Thoracic aorta endothelial cell (primary cell): ENCODE measurements at places on chromosomes 2 and 18. TPM values are rescaled to one million over a fixed set of nuclear protein-coding genes. Genes with fewer than 3 reads are reported as not detected.

The C2orf92 gene
- 3.5 and 4.9 TPM in 2 replicates for total RNA-seq

The ALPI gene
- total RNA-seq = not detected in 2 replicates

The CASP10 gene
- total RNA-seq = 38.4 and 53.3 TPM in 2 replicates

The GRB14 gene
- 10.0 and 19.8 TPM in 2 replicates for total RNA-seq

The SP5 gene
- not detected in 2 replicates for total RNA-seq

The FOXI3 gene
- total RNA-seq = not detected in 2 replicates

The SERPINB4 gene
- not detected in 2 replicates for total RNA-seq

The LHCGR gene
- not detected in 2 replicates for total RNA-seq

The NPC1 gene
- 45.5 and 65.4 TPM in 2 replicates for total RNA-seq

The ACVR1C gene
- under 0.01 and 0.13 TPM in 2 replicates for total RNA-seq

The SFTPB gene
- total RNA-seq = not detected in 2 replicates

The MAP3K19 gene
- not detected in 2 replicates for total RNA-seq

The DSG4 gene
- not detected in 2 replicates for total RNA-seq

The REG3G gene
- not detected in 2 replicates for total RNA-seq

The RGPD4 gene
- not detected in 2 replicates for total RNA-seq

The NT5DC4 gene
- total RNA-seq = not detected in 2 replicates

The OTOS gene
- not detected in 2 replicates for total RNA-seq

The LONRF2 gene
- under 0.01 TPM in 1 of 2 replicates, not detected in the other for total RNA-seq

The PPP1R1C gene
- 0.43 and 0.53 TPM in 2 replicates for total RNA-seq
